OCI-M1 (cell line): ENCODE measurements at places on chromosomes 16 and 17.

DNA sequence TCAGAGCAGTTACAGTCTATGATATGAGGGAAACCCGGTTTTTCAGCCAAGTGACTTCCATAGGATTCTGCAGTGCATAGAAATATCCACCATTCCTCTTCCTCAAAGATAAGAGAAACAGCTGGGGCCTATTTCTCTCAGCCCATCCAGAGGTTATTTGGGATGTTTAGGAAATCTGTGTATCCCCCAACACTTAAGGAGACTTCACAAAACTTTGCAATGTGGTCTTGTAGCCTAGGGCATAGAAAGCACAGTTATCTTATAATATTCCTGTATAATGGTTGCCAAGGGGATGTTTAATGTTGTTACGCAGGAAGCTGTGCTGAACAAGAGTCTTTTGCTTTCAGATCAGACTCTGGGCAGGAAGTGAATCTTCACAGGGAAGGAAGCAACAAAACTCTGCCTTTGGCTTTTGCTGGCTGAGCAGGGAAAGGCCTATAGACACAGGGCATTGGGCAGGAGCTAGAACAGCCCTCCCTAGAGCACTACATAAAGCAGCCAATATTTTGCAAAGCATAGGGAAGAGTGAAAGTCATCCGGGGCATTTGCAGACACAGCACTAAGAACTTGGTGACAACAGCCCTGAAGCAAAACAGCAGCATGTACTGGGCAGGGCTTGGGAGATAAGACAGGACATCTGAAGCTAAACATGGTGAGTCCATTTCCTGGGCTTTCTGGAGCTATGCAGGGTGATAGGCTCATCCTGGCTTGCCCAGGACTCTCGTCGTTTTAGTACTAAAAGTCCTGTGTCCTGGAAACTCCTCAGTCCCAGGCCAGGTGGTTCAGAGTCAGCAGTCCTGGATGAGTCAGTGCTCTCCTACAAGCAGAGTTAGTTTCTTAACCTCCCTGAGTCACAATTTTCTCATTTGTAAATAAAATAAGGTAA is 18.7 kb upstream of the BEAN1 start:
- DNase-seq = peak; percentile 75

DNA sequence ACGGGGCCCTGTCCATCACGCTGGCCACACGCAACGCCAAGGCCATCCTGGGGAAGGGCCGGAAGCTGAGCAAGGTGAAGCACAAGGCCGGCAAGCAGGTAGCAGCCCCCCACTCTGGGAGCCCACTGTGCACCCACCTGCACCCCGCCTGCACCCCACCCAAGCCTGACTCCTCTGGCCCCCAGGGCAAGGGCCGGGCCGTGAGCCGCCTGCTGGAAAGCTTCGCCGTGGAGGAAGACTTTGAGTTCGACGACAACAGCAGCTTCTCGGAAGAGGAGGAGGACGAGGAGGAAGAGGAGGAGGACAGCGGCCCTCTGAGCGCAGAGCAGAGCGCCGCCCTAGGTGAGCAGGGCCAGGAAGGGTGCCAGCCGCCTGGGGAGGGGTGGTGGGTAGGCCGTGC is 54.0 kb downstream of the ACTG1 start:
- no peak for DNase-seq

- peak; percentile 61 for DNase-seq
Observed at GRCh38 chr16:72094266-72094610, 591 bp downstream of the DHX38 start.

DNA sequence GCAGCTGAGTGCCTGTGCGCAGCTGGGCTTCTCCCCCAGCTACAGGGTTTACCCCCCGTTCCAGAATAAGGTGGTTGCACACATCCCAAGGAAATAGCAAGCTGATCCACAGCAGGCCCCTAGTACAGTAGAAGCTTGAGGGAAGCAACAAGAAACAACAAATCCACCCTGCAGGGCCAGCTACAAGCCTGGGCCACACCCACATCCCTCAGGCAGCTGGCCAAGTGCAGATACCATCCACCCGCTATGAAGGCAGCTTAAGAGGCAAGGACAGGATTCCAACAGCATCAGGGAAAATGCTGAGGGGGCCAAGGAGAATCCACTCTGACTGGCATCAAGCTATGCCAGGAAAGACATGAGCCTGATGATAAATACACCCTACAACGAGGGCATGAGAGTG is 66.9 kb upstream of the RCVRN start:
- DNase-seq = no peak

DNA sequence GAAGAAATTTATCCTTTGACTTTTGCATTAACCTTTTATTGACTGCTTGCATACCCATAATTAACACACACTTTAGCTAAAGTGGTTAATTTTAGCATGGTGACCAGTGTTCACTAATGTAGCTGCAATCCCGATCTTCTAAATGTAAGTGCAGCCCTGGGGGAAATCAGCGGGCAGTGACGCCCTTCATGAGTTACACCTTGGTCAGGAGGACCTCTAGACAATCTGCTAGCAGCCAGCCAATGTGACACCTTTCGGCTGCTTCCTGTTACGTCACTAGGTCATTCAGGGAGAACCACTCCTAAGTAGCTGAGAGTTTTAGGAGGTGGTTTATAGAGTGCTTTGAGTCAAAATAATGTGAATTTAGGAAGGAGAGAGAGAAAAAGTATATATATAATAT is 180.5 kb downstream of the IRX3 start:
- DNase-seq = no peak

GRCh38 chr17:10799407-10799806 is 4.5 kb downstream of the TMEM238L start:
- no peak for DNase-seq

- DNase-seq = peak; percentile 5
Observed at GRCh38 chr16:13291591-13292333, 390.4 kb downstream of the SHISA9 start.

- no peak for DNase-seq
Observed at GRCh38 chr16:85697431-85697830, 8.7 kb upstream of the GINS2 start.

DNA sequence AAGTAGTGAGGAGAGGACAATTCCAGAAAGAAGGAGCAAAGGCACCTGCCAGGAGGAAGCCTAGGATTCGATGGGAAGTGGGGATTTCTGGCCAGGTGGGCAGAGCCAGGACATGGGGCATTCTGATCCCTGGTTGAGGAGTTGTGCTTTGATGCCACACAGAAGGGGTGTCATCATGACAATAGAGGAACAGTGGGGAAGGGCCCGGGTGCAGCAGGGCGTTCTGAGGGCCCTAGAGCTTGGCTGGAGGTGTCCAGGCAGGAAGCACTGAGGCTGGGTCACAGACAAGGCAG is 4.3 kb downstream of the EVPLL start:
- DNase-seq = no peak

- DNase-seq = no peak
Observed at GRCh38 chr17:14329900-14330491, 29.1 kb downstream of the HS3ST3B1 start.

DNA sequence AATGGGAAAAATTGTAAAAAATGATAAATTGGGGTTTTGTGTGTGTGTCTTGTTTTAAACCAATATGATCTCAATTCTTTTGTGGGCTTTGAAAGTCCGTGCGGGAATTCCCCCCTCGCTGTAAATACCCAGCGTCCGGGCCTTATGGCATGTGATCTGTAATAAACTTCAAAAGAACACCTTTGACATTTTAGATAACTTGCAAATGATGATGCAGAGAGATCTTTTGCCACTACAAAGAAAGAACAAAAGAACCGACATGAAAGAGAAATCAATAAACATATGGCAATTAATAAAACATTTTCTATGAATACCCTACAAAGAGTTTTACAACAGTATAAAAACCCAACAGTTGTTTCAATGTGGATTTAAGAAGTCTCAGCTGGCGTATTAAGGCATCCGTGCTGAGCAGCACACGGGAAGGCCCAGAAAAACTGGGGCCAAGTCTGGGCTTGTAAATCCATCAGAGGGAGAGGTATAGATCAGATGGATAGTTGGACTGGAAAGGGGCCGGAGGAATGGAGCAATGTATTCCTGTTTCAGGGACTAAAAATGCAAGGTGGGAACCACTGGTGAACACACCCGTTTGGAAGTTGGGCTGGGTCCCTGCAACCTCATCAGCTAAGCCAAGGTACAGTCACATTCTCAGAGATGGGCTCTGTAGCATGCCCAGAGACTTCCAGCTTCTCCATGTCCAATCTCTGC is 115.2 kb downstream of the IRX5 start:
- DNase-seq = no peak

DNA sequence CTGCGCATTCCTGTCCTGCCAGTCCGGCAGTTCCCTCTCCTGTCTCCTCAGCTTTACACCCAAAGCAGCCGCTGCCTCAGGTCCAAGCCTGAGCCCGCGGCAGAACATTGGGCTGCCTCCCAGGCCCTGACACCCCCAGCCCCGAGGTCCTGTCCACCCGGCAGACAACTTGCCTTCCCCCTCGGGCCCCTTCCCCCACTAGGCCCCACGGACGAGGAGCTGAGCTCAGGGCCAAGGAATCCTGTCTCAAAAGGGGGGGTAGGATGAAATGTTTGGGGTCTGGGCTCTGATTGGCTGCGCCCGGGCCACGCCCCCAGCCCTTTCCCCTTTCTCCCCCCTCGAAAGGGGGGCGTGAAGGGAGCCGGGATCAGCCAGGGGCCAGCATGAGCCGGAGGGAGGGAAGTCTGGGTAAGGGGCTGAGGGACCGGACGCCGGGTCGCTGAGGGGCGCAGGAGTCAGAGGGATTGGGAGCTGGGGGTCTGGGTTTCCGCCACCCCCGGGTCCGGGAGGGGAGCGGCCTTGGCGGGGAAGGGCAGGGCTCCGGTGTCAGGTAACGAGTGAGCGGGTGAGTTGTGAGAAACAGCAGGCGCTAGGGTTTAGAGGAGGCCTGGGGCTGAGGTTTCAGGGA is at the start of gene CTF1:
Gene CTF1, plus strand, starts transcription at position 354 of the 628 bp plus-strand sequence. Its CDS starts 30 bp downstream, at position 384.
- DNase-seq = no peak
